ENCODE measurements at places on chromosomes 3 and 15. TPM values are rescaled to one million over a fixed set of nuclear protein-coding genes. Genes with fewer than 3 reads are reported as not detected.

The LIPC gene
- not detected for total RNA-seq

The ANP32A gene
- 92.6 TPM for total RNA-seq

The TNNC1 gene
- total RNA-seq: not detected

The FEZF2 gene
- not detected for total RNA-seq

The ANKRD34C gene
- not detected for total RNA-seq

The BTD gene
- total RNA-seq: 36.8 TPM

The ANKDD1A gene
- total RNA-seq: 19.3 TPM

The UPK1B gene
- not detected for total RNA-seq

The ERICH6 gene
- 0.29 TPM for total RNA-seq

The CSNK1G1 gene
- total RNA-seq: 19.8 TPM

The SLC24A5 gene
- not detected for total RNA-seq

The EOMES gene
- total RNA-seq: 0.42 TPM

The MAP1A gene
- total RNA-seq: 13.8 TPM

The GABRB3 gene
- total RNA-seq: 1.5 TPM

The HPS3 gene
- total RNA-seq: 17.0 TPM

The THSD4 gene
- total RNA-seq: 5.1 TPM

The TRIM42 gene
- not detected for total RNA-seq

The IFT80 gene
- total RNA-seq: 11.1 TPM

The ENTPD3 gene
- total RNA-seq: 1.1 TPM

The ABI3BP gene
- total RNA-seq: 37.1 TPM

The TNFAIP8L3 gene
- total RNA-seq: 7.4 TPM

The ECT2 gene
- 9.1 TPM for total RNA-seq

The P3H2 gene
- 3.3 TPM for total RNA-seq

The SPATA12 gene
- total RNA-seq: not detected

The TMCC1 gene
- 41.0 TPM for total RNA-seq

The RETNLB gene
- not detected for total RNA-seq

Measured in mesenteric fat pad (tissue), 1 donor.